ENCODE measurements at places on chromosomes 1 and 21.

GRCh38 chr1:8378178-8378577 lies 60.3 kb downstream of the SLC45A1 start:
- DNase-seq, result no peak

- DNase-seq, result no peak
Measured at GRCh38 chr1:223845037-223845809, 524 bp downstream of the TP53BP2 start.

GRCh38 chr1:248696261-248696660 lies 6.3 kb downstream of the OR14I1 start:
- no peak for DNase-seq

- no peak for DNase-seq
Measured at GRCh38 chr1:40627987-40628902, 37.2 kb downstream of the RIMS3 start.

DNA sequence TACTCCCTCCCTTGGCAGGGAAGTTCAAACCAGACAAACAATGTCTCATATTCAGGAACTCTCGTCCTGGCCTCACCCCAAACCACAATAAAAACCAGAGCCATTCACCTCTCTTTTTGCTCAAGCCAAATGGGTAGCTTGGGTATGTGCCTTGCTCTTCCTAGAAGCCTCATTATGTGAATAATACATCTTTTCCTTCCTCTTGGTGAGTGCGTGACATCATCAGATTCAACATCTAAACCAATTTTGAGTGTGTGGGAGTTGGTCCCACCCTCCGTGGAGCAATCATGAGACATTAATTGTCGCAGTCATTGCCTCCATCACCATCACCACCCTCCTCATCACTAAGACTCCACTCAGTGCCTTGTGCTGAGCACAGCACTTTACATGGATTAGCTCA lies 482.9 kb downstream of the PTPRU start:
- no peak for DNase-seq

DNA sequence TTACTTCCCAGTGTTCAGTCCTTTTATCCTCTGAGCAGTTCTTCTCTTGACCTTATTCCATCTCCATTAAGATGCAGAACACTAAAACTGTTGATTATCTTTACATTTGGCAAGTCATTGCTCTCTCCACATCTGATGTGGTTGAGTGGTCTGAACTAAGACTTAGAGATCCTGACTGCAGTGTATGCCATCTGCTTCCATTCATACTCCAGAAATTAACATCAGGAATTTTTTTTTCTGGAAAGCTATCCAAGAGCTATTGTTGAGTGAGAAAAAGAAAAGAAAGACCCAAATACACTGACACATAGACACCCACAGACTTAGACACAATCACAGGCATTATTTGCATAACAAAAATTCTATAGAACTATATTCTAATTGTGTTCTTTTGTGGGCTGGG lies 3.7 kb upstream of the TRIM62 start:
- DNase-seq, result no peak

DNA sequence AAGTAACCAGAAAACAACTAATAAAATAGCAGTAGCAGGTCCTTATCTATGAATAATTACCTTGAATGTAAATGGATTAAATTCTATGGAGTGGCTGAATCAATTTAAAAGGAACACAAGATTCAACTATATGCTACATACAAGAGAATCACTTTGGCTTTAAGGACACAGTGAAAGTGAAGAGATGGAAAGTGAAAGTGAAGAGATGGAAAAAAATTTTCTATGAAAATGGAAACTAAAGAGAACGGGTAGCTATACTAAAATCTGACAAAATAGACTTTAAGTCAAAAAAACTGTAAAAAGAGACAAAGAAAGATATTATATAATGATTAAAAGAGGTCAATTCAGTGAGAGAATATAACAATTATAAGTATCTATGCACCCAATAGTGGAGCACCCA lies 54.7 kb downstream of the C1orf185 start:
- no peak for DNase-seq

- DNase-seq, result no peak
Measured at GRCh38 chr1:117339866-117340700, 27.2 kb upstream of the MAN1A2 start.

GRCh38 chr1:172764378-172764777 lies 105.5 kb downstream of the FASLG start:
- DNase-seq, result no peak

DNA sequence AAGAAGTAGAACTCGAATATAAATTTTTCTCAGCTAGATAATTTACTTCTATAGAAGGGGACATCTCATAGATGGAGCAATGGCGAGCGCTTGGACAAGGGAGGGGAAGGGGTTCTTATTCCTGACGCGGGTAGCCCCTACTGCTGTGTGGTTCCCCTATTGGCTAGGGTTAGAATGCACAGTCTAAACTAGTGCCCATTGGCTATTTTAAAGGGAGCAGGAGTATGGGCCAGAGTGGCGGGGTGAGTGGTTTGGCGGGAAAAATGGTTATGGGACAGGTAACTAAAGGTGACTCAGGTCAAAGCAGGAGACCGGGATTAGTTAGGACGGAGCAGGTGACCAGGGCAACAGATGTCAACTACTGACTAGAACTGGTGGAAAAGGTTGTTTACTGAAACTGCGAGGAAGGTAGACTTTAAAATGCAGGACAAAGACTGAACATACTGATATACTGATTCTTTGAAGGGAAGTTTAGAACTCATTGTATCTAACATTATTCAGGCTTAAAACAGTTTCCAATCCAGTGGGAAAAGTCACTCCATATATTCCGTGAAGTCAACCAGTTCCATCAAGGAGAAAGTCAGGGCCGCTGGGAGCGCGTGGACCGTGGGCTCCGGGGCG lies 940 bp upstream of the ATAD3A start:
- no peak for DNase-seq

DNA sequence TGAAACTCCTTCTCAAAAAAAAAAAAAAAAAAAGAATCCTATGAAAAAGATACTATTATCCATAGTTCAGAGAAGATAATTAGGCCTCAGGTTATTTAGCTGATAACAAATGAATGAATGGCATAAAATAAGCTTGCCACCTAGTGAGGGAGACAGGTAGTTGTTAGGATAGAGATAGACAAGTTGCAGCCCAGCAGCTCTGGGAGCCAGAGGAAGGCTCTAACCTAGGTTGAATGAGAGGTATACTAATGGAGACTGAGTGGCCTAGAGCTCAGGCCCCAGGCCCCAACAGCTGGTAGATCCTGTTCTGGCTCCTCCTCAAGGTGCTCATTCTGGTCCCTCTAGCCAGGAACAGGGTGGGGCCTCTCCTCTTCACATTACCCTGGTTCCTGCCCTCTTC lies 20.6 kb upstream of the RSPO1 start:
- no peak for DNase-seq

- no peak for DNase-seq
Measured at GRCh38 chr1:74246315-74246714, 11.1 kb downstream of the TNNI3K start.

GRCh38 chr1:159923203-159924024 lies 1.9 kb downstream of the TAGLN2 start:
- no peak for DNase-seq

DNA sequence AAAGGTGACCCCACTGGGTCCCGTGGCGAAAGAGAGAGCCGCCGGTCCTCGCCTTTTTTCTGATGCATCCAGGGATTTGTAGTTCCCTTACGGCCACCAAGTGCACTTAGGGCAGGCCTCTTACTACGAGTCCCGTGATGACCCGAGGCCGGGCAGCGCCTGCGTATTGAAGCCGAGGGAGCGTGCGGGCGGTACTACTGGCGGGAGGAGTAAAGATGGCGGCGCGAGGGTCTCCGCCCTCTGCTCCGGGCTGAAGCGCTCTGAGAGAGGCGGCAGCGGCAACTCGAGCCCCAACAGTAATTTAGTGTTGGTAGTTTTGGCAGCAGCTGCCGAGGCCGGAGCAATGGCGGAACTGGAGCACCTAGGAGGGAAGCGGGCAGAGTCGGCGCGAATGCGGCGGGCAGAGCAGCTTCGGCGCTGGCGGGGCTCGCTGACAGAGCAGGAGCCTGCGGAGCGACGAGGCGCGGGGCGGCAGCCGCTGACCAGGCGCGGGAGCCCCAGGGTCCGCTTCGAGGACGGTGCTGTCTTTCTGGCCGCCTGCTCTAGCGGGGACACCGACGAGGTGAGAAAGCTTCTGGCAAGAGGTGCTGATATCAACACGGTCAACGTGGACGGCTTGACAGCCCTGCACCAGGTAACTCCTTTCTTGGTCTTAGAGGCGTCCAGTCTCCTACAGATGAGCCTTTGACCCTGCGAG lies at the start of gene PPP1R12B:
Gene PPP1R12B (plus strand): TSS at position 191 of the 697 bp plus-strand sequence. CDS start 153 bp downstream, at position 344.
- DNase-seq, result peak; percentile 50

GRCh38 chr1:186559601-186560116 lies 98.7 kb upstream of the PDC start:
- DNase-seq, result no peak

DNA sequence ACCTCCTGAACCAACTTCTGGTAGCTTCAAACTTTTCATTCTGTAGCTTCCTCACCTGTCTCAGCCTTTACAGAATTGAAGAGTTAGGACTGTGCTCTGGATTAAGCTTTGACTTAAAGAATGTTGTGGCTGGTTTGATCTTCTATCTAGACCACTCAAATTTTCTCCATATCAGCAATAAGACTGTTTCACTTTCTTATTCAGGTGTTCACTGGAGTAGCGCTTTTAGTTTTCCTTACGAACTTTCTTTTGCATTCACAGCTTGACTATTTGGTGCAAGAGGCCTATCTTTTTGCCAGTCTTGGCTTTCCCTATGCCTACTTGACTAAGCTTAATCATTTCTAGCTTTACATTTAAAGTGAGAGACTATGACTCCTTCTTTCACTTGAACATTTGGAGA lies 31.5 kb downstream of the FGGY start:
- DNase-seq, result no peak

DNA sequence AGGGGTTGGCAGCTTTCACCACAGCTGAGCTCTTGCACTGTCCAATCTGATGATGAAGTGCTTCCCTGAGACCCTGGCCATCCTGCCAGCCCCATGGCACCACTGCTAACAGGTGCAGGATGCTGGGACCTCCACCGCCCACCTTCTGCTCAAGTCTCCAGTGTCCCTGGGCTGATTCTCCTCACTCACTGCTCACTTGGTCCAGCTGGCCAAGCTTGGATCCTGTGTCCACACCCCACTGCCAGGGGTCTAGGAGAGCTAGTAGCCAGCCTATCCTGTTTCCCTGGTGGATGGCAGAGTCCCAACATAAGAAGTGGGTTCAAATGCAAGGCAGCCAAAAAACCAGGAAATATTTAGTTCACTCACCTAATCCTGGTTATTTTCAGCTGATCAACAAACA lies 217.2 kb upstream of the IRF2BP2 start:
- DNase-seq, result no peak

- DNase-seq, result no peak
Measured at GRCh38 chr1:112925015-112925414, 31.0 kb downstream of the SLC16A1 start.

DNA sequence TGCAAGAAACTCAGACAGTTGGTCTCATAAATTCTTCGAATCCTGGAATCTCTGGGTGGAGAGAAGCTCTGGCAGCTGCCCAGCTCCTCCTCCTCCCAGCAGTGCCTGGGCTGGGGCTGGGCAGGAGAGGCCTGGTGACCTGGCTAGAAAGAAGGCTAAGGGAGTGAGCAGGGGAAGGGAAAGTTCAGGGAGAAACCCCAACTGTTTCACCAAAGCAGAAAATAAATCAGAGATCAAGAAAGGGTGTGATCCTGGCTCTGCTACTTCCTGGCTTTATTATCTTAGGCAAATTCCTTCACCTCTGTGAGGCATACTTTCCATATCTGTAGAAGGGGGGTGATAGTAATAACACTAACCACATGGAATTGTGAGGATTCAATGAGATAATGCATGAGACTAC lies 8.8 kb upstream of the COL16A1 start:
- no peak for DNase-seq

GRCh38 chr1:41619511-41620364 lies 135.3 kb upstream of the EDN2 start:
- DNase-seq, result no peak

GRCh38 chr1:11671205-11671543 lies 7.2 kb downstream of the FBXO6 start:
- no peak for DNase-seq

DNA sequence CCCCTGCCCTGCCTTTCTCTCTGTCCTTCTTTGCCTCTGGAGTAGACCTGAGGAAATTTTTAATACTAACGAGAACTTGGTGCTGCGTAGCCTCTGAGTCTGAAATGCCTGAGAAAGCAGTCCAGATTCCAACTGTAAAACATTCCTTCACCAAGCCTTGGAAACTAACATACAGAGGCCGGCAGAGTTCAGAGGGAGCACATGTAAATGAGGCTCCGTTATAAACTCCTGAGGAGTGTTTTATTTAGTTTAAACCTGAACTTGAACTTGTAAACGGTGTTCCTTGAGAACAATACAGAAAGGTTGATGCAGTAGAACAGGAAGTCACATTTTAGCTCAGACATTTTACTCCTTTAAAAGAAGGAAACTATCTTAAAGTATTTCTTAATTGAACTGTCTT lies 280.7 kb downstream of the TM2D1 start:
- no peak for DNase-seq

GRCh38 chr1:8116894-8117264 lies 90.8 kb upstream of the ERRFI1 start:
- DNase-seq, result no peak

DNA sequence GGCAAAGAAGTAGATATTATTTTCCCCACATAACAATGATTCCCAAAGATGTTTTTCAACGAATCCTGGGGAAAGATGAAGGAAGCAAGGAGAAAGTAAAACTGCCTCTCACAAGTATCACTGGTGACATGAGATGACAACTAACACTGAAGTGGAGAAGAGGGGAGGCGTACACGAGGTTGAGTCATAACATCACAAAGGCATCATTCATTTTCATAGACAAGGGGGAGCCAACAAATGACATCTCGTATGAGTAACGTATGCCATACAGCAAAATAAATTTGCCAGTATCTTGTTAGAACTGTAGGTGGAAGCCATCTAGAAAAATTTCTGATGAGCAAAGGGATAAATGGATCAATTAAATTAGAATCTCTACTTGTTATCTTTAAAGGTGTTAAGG lies 56.6 kb downstream of the ATP1B1 start:
- DNase-seq, result no peak

DNA sequence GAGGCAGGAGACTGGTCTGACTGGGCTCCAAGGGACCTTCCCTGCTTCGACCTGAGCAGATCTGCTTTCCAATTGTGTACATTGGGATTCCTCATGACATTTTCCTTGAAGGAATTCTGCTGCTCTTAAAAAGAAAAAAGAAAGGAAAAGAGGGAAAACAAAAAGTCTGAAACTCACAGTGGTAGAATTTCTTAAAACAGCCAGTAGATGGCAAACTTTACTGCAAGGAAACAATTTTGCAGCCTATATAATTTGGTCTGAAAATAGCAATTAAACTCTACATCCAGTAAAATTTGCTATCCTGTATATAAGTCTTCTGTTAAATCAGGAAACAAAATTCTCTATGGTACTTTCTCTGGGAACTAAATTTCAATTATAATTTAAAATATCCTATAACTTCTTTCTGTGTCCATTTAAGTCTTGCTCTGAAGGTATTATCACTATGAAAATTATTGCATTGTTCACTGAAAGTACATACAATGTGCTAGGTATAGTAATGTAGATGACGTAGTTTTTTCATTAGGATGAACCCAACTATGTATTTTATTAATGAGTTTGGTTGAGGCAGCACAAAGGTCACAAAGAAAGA lies 59.8 kb downstream of the CRB1 start:
- DNase-seq, result no peak

- no peak for DNase-seq
Measured at GRCh38 chr1:193694741-193695140, 508.3 kb upstream of the B3GALT2 start.

GRCh38 chr1:82582347-82582746 lies 781.6 kb downstream of the ADGRL2 start:
- no peak for DNase-seq

GRCh38 chr1:225866061-225866837 lies 15.9 kb downstream of the TMEM63A start:
- DNase-seq, result no peak

- DNase-seq, result no peak
Measured at GRCh38 chr1:217910203-217910602, 279.1 kb downstream of the SPATA17 start.
